ENCODE measurements at places on chromosomes 5 and 9.

DNA sequence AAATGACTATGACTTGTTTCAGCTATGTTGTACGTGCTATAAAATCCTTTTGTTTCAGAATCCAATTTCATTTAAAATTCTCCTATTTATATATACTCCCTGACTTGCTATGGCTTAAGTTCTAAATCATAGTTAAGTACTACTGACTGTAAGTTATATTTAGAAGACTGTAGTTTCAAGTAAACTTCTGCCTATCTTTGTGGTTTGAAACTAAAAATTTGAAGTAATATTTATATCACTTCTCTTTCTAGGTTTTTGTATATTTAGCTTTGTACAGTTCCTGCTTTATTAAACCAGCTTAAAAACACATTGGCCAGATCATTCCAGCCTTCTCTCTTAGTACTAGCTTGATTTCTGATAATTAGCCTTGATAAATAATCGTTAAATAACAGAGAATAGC is 196.3 kb downstream of the MLLT3 start:
- DNase-seq = no peak

- no peak for DNase-seq
These were observed 2.1 kb downstream of the TMEM250 start for GRCh38 chr9:136116360-136117098.

GRCh38 chr9:123450098-123450770 is 94.2 kb downstream of the CRB2 start:
- no peak for DNase-seq

DNA sequence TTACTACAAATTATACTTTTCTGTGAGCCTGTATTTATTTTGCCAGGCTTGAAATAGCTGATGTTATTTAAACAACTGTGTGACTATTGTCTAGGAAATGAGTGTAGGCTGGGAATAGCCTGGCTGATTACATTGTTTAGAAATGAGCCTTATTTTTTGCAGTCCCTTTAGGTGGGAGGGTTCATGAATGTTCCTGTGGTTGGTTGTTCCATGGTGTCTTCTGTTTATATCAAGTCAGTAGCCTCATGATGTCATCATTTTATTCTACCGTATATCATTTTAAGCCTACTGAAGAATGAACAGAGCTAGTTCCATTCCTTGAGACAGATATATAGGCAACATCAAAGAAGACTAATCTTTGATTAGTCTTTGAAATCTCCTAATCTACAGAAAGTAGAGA is 53.1 kb downstream of the MAP1B start:
- no peak for DNase-seq

GRCh38 chr9:81542118-81542889 is 147.0 kb downstream of the TLE1 start:
- no peak for DNase-seq

DNA sequence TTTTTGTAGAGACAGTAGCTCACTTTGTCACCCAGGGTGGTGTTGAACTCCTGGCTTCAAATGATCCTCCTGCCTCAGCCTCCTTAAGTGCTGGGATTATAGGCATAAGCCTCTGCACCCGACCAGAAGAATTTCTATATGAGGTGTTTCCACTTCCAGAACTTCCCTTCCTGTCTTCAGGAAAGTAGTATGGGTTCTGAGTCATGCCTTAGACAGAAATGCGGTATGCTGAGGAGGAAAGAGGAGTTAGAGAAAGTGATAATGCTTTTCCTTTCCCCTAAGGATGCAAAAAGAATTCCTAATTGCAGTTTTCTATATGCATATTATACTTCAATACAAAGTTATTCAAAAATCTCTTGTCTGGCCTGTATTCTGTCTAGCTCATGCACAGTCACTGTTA is 16.4 kb upstream of the ADAMTSL1 start:
- no peak for DNase-seq

DNA sequence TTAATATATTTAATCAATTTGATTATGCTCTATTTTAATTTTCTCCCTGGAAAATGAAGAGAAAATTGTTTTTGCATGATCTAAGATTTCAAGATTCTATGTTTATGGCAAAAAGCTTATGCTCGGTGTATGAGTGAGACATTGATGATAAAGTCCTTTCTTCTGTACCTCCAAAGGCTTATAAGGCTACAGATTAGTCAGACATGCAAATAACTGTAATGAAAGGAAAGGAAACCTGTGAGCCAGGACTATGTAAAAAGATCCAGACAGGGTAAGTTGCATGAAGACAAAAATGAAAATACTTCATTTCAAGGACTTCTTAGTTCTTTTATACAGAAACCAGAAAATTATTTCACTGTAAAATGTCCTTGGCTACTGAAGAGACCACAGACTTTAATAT is 52.2 kb upstream of the EDIL3 start:
- no peak for DNase-seq

DNA sequence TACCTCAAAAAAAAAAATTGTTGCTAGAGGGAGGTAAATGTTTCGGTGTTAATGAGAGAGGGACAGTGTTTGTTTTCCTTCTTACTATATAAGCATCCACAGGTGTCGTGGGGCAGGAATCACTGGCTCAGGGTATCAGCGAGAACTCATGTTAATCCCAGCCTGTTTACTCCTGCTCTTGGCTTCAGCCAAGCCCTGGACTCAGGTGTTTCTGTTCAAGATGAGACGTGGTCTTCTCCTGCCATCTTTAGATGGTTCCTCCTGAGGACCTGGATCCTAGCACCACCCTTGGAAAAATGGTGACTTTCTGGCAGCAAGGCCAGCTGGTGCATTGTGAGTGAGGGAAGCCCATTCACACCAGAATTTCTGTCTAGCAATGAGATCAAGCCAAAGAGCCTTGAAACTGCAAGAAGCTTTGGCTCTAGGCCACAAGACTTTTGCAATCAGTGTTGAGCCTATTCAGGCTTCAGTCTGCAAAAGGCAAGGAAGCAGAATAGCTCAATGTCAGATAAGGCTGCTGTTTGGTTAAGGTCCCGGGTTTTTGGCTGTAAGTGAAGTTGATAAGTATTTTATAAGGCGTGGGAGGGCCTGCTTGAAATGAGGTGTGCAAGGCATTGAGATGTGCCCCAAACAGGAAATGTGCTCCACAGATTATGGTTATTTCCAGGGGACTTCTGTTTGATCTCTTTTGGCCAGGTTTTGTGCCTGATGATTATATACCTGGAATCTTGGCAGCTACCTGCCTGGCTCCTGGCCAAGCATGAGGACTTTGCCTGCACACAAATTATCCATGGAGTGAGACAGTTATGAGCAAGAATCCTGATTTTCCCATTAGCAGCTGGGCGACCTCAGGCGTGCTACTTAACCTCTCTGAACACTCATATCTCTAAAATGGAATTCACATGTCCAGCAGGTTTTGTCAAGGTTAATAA is 99.8 kb downstream of the TENT4A start:
- no peak for DNase-seq

DNA sequence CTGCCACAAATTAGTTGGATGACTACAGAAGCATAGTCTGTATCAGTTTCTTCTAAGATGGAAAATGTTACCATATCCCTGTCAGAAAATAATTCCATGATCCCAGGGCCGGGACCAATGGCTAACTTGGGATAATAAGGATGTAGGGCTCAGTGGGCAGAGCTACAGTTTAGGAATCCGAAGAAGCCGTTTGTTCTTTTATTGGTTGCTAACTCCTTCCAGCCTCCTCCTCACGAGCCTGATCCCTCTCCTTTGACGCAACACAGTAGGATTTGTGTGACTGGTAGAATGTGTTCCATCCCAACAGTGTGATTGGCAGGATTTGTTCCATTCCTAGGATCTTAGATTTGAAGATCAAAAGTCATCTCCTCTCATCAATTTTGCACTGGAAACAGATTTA is 496.9 kb downstream of the AGTPBP1 start:
- DNase-seq = no peak

- DNase-seq = no peak
These were observed 54.4 kb upstream of the RETREG1 start for GRCh38 chr5:16671208-16671607.

- no peak for DNase-seq
These were observed 2.0 kb downstream of the ASTN2 start for GRCh38 chr9:117412841-117413240.

- no peak for DNase-seq
These were observed 338.2 kb downstream of the NPR3 start for GRCh38 chr5:33049298-33049697.

- DNase-seq = no peak
These were observed 25.8 kb downstream of the ST8SIA4 start for GRCh38 chr5:100877274-100877673.

GRCh38 chr9:98912450-98912849 is 31.3 kb upstream of the COL15A1 start:
- DNase-seq = no peak

DNA sequence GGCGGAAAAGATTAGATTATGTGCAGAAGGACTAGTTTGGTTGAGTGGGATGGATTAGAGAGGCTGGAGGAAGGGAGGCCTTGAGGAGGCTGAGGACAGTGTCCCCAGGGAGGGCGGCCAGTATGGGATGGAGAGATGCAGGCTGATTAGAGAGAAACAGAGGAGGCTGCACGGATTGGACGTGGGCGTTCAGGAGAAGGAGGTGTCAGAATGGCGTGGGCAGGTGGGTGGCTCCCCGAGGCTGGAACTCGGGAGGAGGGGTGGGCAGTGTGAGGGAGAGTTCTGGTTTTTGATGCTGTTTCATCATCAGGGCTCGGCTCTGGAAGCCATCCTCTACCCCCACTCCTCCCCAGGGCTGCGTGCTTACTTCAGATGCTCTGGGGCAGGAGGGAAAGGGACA is 13.0 kb downstream of the CDHR2 start:
- DNase-seq = no peak

DNA sequence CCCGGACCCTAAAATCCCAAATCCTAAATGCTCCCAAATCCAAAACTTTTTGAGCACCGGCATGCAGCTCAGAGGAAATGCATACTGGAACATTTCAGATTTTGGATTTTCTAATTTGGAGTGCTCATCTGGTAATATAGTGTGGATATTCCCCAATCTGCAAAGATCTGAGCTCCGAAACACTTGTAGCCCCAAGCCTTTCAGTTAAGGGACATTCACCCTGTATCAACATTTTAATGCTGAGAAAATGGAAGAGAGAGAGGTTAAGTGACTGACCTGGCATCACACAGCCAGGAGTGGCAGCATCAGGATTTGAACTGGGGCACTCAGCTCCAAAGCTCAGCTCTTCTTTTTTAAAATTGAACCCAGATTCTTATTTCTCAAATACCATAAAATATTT is 30.7 kb downstream of the QRFP start:
- no peak for DNase-seq

GRCh38 chr5:156815988-156816599 is 34.0 kb upstream of the PPP1R2B start:
- no peak for DNase-seq

- no peak for DNase-seq
These were observed 395.6 kb upstream of the TLE4 start for GRCh38 chr9:79176014-79176697.

Data from liver (tissue), 10 donors.